Fibroblast of skin of left quadriceps (primary cell): ENCODE measurements at places on chromosomes 2 and 18.

GRCh38 chr2:188042412-188042811 is 249.3 kb upstream of the GULP1 start:
- no peak for DNase-seq

GRCh38 chr2:207770602-207771404 is 1.1 kb upstream of the FZD5 start:
- no peak for DNase-seq

GRCh38 chr2:42233976-42234441 is 64.9 kb downstream of the EML4 start:
- DNase-seq: peak; percentile 42

GRCh38 chr2:59881218-59881617 is 672.2 kb downstream of the BCL11A start:
- no peak for DNase-seq

- no peak for DNase-seq
These were observed 321.9 kb downstream of the CELF4 start for GRCh38 chr18:37243741-37244140.

GRCh38 chr2:131032393-131032836 is 60.8 kb downstream of the FAM168B start:
- no peak for DNase-seq

- no peak for DNase-seq
These were observed 61.6 kb upstream of the MSH6 start for GRCh38 chr2:47721296-47721695.

GRCh38 chr2:54456362-54456611 is 160 bp downstream of the SPTBN1 start:
- no peak for DNase-seq

DNA sequence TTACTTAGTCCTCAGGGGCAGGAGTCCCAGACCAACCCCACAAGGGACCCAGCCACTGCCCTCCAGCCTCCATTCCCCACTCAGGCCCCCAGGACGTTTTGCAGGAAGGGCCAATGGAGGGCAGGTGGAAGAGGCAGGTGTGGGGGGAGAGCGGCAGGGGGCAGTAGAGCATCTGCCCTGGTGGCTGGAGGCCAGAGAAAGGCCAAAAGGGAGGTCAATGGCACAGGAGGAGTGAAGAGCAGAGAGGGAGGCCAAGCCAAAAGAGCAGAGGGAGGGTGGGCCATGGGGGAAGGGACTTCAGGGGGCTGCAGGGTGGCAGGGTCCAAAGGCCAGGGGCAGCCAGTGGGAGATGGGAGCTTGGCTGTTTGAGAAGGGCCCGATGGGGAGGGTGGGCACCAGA is 17.3 kb upstream of the GPR55 start:
- no peak for DNase-seq

DNA sequence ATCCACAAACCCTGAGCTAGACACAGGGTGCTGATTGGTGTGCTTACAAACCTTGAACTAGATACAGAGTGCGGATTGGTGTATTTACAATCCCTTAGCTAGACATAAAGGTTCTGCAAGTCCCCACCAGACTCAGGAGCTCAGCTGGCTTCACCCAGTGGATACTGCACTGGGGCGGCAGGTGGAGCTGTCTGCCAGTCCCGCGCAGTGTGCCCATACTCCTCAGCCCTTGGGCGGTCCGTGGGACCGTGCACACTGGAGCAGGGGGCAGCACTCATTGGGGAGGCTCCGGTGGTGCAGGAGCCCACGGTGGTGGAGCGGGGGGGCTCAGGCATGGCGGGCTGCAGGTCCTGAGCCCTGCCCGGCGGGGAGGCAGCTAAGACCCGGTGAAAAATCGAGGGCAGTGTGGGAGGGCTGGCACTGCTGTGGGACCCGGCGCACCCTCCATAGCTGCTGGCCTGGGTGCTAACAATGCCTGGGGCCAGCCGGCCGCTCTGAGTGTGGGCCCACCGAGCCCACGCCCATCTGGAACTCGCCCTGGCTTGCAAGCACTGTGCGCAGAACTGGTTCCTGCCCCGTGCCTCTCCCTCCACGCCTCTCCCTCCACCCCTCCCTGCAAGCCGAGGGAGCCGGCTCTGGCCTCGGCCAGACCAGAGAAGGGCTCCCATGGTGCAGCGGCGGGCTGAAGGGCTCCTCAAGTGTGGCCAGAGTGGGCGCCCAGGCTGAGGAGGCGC is 75.6 kb downstream of the MOB4 start:
- DNase-seq: no peak

- no peak for DNase-seq
These were observed 10.6 kb downstream of the CYP26B1 start for GRCh38 chr2:72136933-72137497.

DNA sequence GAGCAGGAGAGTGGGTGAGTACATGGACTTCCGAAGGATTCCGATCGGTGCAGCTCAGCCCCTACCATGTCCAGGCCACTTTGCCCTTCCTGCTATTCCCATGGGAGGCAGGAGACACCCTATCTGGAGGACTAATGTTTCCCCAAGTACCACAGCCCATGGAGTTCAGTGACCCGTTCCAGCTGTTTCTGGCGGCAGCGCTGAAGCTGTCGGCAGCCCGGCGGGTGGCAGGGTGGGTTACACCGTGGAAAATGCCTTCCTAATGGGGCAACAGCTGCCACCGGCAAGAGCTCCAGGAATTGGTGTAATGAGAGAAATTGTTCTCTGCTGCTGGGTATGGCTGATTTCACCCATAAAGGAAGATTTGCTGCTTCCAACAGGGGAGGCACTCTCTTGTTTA is 98.3 kb downstream of the MYCN start:
- no peak for DNase-seq

DNA sequence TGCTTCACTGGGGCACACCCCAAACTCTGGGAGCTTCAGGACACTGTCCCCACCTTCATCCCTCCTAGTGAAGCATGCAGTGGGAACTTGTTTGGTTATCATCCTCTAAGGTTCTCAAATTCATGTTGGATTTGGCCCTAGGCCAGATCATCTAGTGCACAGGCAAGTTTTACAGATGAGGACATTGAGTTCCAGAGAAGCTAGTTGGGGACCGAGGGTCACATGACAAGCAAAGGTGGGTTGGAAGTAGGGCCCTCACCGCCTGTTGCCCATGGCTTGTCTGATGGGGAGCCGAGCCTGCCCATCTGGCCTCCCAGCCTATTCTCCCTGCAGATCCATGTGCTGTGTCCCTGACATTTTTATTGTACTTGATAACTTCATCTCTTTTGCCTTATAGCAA is 2.8 kb downstream of the PRKCE start:
- no peak for DNase-seq

DNA sequence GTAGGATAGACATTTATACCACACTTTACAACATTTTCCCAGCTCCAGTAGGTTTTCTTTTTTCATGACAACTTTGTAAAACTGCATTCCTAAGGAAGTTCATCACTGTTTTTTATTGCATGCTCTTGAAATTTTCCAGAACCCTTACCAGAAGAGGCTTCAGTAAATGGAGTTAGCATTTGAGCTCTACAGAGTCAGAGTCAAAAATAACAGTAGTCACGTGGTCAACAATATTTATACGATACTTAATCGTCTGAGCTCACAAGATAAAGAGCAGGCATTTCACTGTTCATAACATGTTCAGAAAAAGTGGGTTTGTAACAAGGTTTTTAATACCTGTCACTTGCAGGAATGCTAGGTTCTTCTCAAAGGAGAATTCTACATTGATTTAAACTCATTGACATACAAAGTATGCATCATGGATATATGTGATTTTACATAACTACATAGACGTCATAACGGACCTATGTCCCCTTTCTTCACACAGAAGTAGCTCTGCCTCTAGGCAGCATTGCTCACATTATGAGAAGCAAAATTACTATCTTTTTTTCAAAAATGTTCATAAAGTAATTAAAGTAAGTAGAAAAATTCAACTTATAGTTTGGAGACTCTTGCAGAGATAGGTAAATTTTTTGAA is 187.0 kb upstream of the COL3A1 start:
- DNase-seq: peak; percentile 84
